ENCODE measurements at places on chromosomes 1 and 21.
A peak's percentile ranks its signal among the peaks of the same experiment; 100 is the strongest.

GRCh38 chr1:237931581-237931980 lies 40.9 kb upstream of the ZP4 start:
- DNase-seq = no peak

GRCh38 chr1:185534801-185535200 lies 199.4 kb upstream of the HMCN1 start:
- no peak for DNase-seq

- DNase-seq = no peak
These were observed 100.7 kb upstream of the ATP1B1 start for GRCh38 chr1:169005776-169006175.

GRCh38 chr1:178408871-178409270 lies 87.9 kb downstream of the CLEC20A start:
- DNase-seq = no peak

DNA sequence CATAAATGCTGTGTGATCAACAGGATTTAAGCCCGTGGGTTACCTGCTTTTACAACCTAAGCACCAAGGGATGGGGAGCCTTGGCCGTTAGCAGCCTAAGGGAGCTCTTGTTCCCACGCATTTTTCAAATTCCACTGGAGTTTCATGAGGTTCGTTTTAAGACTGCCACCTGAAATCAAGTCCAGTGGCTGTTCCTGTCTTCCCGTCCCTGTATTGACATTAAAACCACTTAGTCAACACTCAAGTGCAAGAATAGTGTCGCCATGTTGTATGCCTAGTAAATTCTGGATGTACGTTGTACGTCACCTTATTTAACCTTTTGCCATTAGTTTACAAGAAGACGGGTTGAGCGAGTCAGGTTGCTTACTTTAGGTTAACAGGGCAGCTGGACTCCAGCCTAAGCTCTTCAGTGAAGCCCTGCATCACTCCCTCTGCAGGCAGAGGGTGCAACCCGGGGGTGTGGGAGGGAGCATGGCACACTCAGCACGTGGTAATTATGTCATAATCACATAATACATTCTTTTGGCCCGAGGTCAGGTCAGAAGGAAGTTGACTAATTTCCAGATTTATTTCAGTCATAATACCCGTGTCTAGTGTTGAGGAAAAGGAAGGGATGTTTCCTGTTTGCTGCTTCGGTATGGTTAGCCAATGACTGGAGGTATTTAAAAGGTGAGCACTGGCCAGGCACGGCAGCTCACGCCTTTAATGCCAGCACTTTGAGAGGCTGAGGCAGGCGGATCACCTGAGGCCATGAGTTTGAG lies 42.5 kb downstream of the CNST start:
- peak; percentile 62 for DNase-seq

DNA sequence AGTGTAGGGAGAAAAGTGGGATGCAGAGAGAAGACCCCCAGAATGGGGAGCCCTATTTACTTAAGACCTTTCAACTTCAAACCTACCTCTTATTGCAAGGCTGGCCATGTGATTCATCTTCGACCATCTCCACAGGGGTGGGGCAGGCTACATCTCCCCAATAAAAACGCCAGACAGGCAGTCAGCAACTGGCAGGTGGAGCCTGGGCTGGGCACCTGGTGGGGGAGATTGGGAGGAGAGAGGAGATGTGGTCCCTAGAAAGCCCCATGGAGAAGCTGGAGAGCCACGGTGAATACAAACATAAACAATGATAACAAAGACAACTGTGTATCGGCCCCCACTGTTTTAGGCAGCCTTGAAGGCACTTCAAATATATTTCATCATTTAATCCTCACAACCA lies 336.7 kb upstream of the PROX1 start:
- DNase-seq = no peak

DNA sequence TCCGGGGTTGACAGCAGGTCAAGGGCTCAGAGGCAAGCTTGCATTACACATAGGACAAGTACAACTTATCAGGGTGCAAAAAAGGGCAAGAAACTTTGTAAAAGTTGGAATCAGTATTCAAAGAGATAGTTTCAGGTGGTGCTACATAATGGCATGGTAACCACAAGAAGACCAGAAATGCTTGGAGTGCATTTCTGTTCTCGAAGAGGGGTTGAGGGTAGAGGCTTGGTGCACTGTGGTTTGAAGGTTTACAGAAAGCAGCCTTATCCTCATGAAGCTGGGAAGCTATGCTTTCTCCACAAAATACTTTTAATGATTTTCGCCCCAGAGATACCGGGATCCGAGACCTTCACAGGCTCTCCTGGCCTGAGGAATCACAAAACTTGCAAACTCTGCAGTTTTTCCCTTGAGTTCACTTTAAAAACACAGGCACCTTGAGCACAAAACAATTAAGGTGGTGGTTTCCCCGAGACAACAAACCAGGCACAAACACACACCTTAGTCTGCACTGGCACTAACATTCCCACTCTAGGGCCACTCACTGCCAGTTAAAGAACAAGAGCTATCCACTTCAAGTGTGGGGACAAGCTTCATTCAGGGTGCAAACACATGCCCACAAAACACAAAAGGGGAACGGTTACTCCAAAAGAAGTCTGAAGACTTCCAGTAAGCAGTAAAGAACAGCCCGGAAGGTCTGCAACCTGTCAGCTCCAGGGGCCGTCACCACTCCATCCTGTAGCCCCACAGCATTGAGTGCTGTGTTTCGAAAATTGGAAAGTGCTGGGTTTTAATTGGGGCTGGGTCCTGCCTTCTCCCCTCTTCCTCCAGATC lies 29.8 kb upstream of the NFIA start:
- DNase-seq = no peak

- no peak for DNase-seq
These were observed 15.2 kb downstream of the SSX2IP start for GRCh38 chr1:84675106-84675505.

DNA sequence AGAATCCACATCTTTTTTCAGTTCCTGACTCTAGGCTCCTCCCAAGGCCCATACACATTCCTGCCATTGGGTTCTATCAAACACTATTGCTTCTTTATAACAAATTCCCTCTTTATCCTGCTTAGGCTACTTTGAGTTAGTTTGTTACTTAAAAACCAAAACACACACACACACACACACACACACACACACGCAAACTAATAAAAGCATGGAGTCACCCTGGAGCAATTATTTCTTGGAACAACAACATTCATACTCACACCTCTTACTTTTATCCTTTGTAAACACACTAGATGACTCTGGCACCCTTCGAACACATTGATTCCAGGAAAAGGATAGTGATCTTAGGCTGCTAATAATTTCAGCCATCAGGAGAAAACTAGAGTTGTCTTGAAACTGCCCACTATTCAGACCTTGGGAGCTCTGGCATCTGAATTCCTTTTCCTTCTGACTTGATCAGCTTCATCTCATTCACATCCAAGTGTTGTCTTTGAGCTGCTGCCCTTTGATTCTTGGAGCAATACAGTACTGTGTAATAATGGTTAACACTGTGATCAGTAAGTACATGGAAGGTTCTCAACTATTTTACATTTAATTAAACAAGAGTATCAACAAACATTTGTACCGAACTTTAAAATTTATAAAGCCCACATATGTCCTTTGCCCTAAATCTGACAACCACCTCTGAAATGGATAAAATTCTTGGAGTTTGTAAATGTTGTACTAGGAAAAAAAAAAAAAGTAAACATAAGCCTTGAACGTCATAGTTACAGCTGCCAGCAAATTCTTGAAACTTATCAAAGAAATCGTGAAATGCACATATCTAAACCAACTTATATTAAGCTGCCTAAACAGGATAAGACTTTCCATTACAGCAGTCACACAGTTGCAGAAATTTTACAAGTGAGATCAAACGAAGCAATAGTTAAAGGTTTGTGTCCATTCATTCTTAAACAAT lies 2.8 kb upstream of the SEC22B start:
- no peak for DNase-seq

GRCh38 chr1:205933671-205934618 lies 9.3 kb downstream of the SLC26A9 start:
- no peak for DNase-seq

GRCh38 chr1:234243521-234244260 lies 129.6 kb upstream of the COA6 start:
- no peak for DNase-seq

DNA sequence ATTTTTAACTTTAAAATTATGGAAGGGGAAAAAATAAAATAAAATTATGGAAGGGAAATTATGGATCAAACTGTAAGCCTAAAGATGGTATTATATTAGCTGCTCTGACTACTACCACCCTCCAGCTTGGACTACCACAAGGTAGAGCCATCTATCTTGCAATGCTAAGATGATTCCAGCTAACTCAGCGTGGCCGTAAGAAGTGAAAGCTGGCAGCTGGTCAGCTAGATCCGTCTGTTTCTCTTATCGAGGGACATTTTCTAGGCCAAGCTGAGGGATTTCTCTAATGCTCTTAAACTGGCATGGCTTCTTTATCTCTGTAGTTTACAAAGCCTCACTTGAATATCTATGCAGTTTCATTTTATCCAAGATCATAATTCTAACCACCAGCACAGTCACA lies 31.5 kb downstream of the LYST start:
- no peak for DNase-seq

- no peak for DNase-seq
These were observed 27.2 kb upstream of the TMCO1 start for GRCh38 chr1:165795894-165796293.

DNA sequence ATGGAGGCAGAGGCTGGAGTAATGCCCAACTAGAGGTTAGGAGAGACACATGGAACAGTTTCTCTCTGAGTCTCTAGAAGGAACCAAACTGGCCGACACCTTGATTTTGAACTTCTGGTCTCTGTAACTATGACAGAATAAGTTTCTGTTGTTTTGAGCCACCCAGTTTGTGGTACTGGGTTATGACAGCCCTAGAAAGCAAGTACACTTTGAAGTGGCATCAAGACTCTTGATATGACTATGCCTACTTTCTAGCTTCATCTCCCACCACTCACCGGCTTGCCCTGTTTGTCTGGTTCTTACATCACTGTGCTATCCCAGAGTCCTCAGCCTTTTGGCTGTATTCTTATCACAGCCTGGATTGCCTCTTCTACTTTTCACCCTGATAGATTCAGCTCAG lies 230.3 kb upstream of the USP24 start:
- no peak for DNase-seq

DNA sequence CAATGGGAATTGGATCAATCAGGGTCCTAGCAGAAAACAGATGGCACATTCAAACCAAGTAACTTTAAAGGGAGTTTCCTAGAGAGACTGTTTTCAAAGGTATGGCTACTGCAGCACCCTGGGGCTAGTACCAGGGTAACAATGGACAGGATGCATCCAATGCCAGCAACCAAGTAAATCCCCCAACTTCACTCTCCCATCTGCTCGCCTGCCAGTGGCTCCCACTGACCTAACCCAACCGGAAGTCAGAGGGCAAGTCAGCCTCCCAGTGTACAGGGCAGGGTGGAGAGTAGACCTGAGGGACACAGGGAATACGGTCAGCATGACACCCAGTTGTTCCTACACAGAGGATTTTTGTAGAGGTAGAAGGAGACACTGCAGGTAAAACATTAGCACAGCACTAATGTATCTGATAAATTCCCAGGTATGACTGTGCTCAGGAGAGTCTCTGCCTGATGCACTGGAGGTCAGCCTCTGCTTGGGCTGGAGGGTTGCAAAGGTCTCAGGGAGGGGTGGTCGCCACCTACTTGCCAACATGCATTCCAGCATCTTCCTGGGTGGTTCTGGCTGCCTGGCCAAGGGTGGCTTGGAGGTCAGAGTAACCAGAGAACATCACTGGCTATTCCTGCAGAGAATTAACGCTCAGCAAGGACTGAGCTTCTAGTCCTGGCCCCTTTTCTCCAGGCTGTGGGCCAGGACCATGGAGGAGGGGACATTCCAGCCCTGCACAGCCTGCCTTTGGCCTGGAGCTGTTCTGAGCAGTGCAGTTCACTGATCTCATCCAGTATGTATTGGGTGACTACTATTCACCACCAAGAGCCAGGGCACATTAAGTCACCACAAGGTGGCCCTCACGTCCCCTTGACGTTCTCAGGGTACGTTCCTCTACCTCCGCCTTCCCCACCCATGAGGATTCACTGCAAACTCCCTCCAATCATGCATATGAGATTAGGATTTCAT lies 5.1 kb upstream of the GJA4 start:
- DNase-seq = no peak

GRCh38 chr1:65793359-65793732 lies 651 bp downstream of the PDE4B start:
- no peak for DNase-seq

DNA sequence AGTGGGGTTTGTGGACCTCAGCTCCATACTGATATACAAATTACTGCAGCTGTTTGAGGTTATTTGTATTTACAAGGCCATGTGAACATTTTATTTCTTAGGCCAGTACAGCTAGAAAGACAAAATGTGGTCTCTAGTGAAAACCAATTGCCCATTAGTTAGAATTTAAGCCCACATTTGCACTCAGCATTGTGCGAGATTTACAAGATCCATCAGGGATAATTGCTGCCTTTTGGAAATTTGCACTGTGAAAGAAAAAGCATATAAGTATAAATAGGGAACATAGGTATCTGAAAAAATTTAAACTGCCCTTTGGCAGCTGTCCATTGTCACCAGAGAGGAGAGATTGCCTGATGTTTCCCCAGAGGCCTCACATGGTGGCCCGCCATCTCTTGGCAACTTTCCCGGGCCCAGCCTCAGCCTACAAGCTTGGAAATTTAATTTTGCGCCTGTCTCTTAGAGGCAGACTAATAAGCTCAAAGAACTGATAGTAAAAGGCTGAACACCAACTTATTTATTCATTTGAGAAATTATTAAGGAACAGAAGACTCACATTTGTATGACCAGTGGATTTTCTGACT lies 120.7 kb downstream of the MAP3K21 start:
- DNase-seq = no peak

DNA sequence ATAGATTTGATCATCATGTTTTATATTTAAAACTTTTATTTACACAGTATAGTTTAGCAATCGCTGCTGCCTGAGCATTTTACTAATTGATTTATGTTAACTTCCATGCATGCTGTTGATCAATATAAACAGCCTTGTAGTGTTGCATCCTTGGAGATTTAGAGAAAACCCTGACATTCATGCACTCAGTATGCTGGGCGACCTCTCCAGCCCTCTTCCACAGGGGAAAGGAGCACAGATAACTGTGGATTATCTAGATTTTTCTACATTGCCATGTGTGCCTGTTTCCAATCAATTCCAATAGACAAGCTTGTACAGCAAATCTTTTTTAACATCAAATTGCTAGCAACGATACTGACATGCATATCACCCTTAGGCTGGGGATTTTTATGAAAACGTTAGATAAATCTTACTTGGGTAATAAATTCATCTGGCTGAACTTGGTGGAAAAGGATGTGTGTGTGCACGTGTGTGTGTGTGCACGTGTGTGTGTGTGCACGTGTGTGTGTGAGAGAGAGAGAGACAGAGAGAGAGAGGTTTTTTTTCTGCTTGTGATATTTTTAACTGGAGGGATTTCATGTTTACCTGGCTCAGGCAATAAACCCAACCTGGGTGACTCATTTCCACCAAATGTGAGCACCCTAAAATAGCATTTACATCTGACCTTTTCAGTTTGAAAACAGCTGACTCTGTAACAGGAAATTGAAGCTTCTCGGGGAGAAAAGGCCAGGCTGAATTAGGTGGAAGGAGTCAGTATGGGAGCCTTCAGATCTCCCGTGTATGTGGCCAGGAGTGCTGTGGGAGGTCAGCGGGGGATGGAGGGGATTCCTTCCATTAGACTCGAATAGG lies 339.8 kb downstream of the PRDM2 start:
- no peak for DNase-seq

- no peak for DNase-seq
These were observed 90.6 kb downstream of the DMRTB1 start for GRCh38 chr1:53549781-53550180.
